ENCODE measurements at places on chromosomes 2 and 18.
A peak's percentile ranks its signal among the peaks of the same experiment; 100 is the strongest.

DNA sequence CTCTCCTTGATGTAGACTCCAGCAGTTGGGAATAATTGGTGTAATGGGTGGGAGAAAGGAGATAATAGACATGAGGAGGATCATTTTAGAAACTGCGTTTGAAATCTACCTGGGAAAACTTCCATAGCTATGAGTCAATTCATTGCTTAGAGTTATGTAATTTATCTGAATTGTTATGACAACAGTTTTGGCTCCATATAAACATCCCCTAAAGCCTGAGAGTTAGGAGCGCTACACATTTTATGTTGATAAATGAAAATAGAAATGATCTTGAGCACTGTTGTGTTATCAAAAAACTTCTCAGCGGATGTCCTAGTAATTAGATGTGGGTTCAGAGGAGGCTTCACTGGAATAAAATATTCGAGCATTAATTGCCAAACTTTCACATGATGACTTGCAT is 573.4 kb downstream of the TSN start:
- DNase-seq: no peak

GRCh38 chr2:80417737-80418136 is 113.2 kb upstream of the LRRTM1 start:
- DNase-seq: no peak

GRCh38 chr2:71538656-71539265 is 85.4 kb downstream of the DYSF start:
- peak; percentile 25 for DNase-seq

GRCh38 chr2:20050104-20050645 is 1.3 kb downstream of the LAPTM4A start:
- DNase-seq: peak; percentile 25

GRCh38 chr2:113231064-113231463 is 47.7 kb downstream of the PAX8 start:
- DNase-seq: no peak

DNA sequence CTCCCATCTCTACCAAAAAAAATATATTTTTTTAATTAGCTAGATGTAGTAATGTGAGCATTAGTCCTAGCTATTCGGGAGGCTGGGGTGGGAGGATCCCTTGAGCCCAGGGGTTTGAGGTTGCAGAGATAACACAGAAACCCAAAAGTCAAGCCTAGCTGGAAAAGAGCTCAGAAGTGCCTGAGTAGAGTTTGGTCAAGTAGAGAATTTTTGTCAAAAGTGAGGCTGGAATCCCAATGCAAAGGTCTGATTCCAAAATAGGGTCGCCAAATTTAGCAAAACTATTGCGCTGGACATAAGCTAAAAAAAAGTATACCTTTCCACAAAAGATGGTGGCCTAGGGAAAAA is 15.5 kb upstream of the MSH6 start:
- DNase-seq: no peak

GRCh38 chr2:191947235-191947634 is 100.3 kb upstream of the CAVIN2 start:
- DNase-seq: no peak

DNA sequence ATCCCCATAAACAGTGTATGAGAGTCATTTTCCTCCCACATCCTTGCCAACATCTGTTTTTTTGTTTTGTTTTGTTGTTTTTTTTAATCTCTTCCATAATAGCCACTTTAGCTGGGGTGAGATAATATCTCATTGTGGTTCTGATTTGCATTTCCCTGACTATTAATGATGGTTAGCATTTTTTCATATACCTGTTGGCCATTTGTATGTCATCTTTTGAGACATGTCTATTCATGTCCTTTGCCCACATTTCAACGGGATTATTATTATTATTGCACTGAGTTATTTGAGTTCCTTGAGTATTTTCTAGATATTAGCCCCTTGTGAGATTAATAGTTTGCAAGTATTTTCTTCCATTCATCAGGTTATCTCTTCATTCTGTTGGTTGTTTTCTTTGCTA is 223.3 kb downstream of the LPIN1 start:
- no peak for DNase-seq

DNA sequence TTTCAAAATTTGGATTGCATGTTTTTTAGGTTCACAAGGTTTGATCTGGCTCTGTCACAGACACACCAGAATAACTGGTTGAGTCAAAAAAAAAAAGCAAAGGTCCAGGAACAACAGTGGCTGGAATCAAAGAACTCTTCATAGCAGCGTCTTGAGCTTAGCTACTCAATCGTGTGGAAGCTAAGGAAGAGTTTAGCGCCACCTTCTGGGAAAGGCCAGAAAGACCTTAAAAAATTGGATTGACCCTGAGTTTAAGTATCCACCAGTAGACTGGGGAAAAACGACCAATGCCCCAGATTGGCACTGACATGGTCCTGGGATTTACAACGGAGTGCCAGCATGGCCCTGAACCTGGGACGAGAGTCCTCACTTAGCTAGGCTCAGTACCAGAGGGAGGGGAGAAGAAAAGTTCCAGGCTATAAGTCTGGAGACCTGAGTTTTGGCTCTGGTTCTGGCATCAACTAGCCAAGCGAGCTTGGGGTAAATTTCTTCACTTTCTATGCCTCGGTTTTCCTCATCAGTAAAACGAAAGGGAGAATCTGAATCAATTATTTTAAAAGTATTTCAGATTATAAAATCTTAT is 71.1 kb upstream of the TFCP2L1 start:
- no peak for DNase-seq

- DNase-seq: no peak
Observed at GRCh38 chr2:45169339-45170190, 160.3 kb upstream of the SIX2 start.

GRCh38 chr18:32373995-32374394 is 96.7 kb downstream of the GAREM1 start:
- DNase-seq: no peak

DNA sequence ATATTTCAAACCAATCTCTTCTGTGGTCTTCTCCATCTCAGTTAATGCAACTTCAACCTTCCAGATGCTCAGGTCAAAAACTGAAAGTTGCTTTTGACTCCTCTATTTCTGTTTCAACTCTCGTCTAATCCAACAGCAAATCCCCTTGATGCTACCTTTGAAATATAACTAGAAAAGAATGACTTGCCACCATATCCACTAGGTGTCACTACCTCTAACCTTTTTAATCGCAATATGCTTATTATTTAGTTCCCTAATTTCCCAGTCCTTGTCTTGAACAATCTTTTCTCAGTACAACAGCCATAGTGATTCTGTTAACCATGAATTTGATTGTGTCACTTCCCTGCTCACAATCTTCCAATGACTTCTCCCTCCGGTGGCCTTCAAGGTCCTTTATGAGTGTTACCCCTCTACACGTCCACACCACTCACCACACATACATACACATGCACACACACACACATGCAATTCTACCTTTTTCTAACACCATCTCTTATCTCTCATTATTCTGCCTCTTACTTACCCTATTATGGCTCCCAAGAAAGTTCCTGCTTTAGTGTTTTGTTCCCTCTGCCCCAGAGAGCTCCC is 245.5 kb upstream of the KCNJ3 start:
- DNase-seq: no peak

GRCh38 chr2:65402323-65402722 is 30.1 kb downstream of the SPRED2 start:
- no peak for DNase-seq

GRCh38 chr2:138621139-138621538 is 119.6 kb downstream of the SPOPL start:
- DNase-seq: no peak

DNA sequence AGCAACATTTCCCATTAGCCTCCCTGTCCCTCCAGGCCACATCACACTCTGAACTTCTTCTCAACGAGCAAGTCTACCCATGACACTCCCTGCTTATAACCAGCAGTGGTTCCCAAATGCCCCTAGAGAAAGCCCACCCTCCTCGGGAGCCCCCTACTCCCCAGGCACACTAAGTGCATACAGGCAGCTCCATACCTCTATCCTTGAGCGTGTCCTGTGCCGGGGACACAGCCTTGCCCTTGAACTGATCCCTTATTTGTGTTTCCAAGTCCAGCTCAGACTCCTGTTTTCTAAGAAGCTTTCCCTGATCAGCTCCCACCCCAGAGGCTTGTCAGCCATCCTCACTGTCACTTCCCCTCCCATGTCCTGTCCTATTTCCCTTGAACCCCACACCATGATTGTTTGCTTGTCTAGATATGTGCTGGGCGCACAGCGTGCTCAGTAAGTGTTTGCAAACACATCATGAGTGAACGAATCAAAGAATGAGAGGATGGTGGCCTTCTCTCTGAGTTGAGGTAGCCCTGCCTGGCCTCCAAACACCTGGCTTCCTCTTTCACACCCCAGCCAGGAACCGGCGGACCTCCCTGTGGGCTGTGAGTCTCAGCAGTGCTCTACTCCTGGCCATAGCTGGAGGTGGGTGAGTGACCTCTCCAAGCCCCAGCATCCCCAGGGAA is 2.1 kb downstream of the TEX51 start:
- DNase-seq: no peak

DNA sequence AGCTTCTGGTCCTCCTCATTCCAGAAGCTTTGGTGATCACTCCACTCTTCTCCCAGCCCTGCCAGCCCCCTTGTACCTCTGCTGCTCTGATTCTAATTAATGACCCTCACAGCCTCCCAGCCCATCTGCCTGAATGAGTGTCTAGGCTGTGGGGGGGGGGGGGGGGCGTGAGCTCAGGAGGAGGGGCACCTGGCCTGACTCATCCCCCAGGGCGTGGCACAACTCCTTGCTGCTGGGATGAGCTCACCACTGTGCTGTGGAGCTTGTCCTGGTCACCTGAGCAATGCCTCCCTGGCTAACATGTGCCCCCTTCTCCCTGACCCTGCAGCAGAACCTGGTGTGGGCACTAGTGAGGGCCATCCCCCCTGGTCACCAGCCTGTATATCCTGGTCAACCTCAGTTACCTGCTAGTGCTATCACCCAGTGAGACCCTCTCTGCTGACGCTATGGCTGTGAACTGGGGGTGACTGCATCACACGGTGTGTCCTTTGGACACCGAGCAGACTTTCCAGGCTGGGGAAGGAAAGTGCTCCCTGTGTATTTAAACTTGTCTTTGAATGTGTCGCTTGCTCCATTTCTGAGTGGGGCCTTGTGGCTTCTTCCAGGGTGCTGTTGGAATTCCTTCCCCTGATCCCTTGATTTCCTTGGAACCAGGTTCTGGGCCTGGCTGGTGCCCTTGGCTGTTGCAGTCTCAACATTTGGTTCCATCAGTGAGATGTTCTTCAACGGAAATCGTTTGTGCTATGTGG is 41.5 kb upstream of the PUM2 start:
- no peak for DNase-seq

DNA sequence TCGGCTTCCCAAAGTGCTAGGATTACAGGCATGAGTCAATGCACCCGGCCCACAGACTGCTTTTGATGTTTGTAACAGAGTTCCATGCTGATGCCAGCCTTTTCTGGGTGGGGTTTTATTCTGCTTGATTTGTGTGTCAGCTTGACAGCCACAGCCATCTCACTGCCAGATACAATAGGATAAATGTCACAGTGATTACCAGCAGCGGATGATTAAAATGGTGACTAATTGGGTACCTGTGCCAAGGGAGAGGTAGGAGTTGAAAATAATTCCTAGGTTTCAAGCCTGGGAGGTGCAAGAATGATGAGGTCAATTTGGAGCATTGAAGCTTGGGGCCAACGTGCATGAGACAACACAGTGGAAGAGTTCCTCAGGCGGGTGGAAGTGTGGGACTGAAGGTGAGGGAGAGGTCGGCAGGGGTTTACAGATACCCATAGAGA is 39.4 kb downstream of the SH2D6 start:
- DNase-seq: no peak

DNA sequence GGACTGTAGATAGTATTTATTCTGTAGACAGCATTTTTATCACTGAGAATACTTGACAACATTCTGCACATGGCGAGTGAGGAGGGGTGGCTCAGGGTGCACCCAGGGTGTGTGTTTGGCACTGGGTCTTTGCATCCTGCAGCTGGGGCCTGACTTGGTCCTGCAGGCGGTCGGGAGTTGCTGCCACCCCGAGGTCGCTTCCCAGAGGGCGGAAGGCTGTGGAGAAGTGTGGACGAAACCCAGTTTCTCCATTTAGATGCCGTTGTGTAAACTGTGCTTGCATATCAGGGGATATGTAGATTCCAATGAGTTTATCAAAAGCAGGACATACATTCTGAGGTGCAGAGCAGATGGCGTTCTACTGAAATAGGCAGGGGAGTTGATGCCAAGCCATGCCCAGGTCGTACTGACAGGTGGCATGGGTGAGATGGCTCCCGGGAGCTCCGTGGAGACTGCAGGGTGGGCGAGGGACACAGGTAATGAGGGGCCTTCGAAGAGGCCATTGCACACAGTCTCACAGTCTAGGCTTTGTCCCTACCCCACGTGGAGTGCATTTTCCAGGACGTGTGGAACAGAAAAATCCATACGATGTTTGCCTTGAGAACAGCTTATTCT is 74.5 kb downstream of the RTP5 start:
- DNase-seq: no peak

- DNase-seq: no peak
Observed at GRCh38 chr2:64153811-64154210, 9.6 kb upstream of the PELI1 start.

DNA sequence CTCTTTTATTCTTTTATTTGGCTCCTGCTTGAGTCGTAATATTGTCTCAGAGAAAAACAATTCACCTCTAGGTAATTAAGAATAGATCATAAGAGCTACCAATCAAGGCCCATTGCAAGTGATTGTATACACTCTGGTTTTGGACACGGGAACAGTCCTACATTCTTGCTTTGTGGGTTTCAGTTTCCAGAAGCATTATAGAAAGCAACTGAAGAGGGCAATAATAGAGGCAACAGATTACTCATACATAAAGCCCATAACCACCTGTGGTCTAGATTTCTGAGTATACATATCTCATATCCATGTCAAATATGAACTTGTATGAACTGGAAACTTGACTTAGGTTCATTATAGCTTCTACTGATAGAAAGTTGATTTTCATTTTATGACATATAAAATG is 65.4 kb downstream of the DIS3L2 start:
- no peak for DNase-seq

GRCh38 chr2:124339709-124340108 is 314.6 kb downstream of the CNTNAP5 start:
- DNase-seq: no peak

GRCh38 chr2:238573916-238574315 is 147.2 kb downstream of the ASB1 start:
- DNase-seq: no peak

GRCh38 chr2:55490554-55490953 is 29.0 kb upstream of the CFAP36 start:
- no peak for DNase-seq

- DNase-seq: no peak
Observed at GRCh38 chr2:36185624-36186023, 170.0 kb upstream of the CRIM1 start.

Measured in activated CD8-positive, alpha-beta memory T cell treated with anti-CD3 and anti-CD28 coated beads, Interleukin-2, amount 50 U/mL, for 4 hours (primary cell).